ENCODE measurements at places on chromosomes 13 and 19. TPM values are rescaled to one million over a fixed set of nuclear protein-coding genes. Genes with fewer than 3 reads are reported as not detected.

- no peaks in the 10 kb centered on the region for H3K27me3 ChIP-seq
- no peak for DNase-seq
- H3K36me3 ChIP-seq = peaks cover 23% of the 10 kb centered on the region
These were observed 36.0 kb downstream of the BICRA start for GRCh38 chr19:47644743-47645482.

DNA sequence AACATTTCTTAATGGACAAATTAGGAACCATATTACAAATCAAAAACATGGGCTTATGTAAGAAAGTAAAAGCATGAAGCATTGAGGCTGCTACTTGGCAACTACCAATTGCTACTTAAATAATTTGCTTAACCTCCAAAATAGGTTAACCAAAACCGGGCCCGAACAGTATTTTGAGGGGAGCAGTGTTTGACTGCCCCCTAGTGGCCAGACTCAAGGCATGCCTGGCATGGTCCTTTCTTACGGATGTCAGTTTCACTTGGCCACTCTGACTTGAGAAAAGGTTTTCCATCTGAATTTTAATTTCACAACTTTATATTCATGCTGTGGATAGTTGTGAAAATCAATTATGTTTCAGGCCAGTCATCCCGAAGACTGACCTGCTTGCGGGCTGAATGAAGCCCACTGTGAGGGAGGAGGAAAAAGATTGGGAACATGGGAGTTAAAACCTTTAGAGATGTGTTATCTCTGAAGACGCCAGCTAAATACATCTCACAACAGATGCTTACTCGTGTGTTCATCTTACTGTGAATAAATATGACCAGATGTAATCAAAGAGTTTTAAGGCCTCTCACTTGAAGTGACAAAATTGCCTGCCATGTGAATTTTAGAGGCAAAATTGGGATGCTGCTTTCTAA lies 2.9 kb downstream of the RXFP2 start:
- no peaks in the 10 kb centered on the region for H3K27me3 ChIP-seq
- no peaks in the 10 kb centered on the region for H3K4me1 ChIP-seq
- H3K27ac ChIP-seq = no peak overlapping the region
- H3K36me3 ChIP-seq = no peaks in the 10 kb centered on the region
- H3K4me3 ChIP-seq = no peak overlapping the region

- H3K4me1 ChIP-seq = peaks cover 7% of the 10 kb centered on the region
- H3K27ac ChIP-seq = no peak within 1 kb of the TSS
- no peak for DNase-seq
- H3K4me3 ChIP-seq = peak within 1 kb of the TSS; percentile 73
These were observed at the start of gene AMER2 for GRCh38 chr13:25171517-25172302. TSS of gene AMER2 (minus strand) at chr13:25172288. CDS start at chr13:25171619, 669 bp downstream.

DNA sequence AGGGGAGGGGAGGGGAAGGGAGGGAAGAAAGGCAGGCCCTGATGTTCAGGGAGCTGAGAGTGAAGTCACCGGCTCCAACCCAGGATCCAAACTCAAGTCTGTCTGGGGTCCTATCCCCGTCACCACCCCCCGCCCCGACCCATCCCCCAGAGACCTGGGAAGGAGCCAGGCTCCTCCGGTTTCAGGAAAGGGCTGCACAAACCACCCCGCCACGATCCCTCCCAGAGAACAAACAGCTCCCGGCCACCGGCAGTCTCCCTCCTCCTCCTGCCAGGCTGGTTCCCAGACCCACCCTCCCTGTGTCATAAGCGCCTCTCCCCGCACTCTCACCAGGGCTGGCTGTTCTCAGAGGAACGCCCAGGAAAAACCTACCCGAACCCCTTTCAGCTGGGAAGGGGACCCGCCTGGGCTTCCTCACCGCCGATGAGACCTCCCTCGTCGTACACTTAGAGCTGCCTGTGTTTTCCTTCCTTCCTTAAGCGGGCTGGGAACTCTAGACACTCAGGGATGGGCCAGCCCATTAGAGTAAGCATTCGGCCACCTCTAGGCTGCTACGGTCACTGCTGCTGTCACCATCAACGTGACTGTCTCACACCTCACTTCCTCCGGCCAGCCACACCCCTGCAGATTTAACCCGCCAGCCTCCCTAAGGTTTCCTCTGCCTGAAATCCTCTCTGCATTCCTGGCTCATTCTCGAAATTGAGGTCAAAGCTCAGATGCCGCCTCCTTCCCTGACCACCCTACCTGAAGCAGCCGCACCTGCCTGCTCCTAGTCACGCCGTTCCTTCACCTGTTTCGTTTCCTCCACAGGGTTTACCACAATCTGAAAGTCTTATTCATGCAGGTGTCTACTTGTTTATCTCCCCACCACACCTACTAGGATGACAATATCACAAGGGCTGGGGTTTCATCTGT lies 6.3 kb upstream of the RDH13 start:
- no peak overlapping the region for H3K27ac ChIP-seq
- peaks cover 4% of the 10 kb centered on the region for H3K4me1 ChIP-seq
- DNase-seq = peak; percentile 86
- peaks cover 37% of the 10 kb centered on the region for H3K27me3 ChIP-seq
- H3K4me3 ChIP-seq = peak overlapping the region; percentile 82

- H3K36me3 ChIP-seq = peaks cover 19% of the 10 kb centered on the region
- no peaks in the 10 kb centered on the region for H3K27me3 ChIP-seq
- H3K27ac ChIP-seq = no peak overlapping the region
- no peak for DNase-seq
These were observed 6.3 kb upstream of the RAX2 start for GRCh38 chr19:3778104-3778867.

DNA sequence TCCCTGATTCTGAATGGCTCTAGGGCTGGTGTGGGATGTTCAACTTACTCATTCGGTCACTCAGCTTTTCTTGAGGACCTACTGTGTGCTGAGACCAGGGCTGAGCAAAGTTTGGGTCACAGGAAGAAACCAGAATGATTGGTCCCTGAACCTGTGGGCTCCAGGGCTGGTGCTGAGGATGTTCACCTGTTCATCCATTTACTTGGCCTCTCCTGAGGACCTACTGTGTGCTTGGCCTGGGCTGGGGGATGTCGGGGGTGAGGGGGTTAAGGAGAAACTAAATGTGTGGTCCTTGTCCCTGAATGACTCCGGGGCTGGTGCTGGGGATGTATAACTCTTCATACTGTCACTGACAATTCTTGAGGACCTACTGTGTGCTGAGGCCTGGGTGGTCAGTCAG lies 10.3 kb downstream of the ZNF835 start:
- no peaks in the 10 kb centered on the region for H3K27me3 ChIP-seq
- H3K36me3 ChIP-seq = peaks cover 24% of the 10 kb centered on the region
- H3K27ac ChIP-seq = no peak overlapping the region
- H3K4me1 ChIP-seq = no peaks in the 10 kb centered on the region
- no peak for DNase-seq
- H3K4me3 ChIP-seq = no peak overlapping the region

- no peaks in the 10 kb centered on the region for H3K36me3 ChIP-seq
- H3K27me3 ChIP-seq = no peaks in the 10 kb centered on the region
- no peaks in the 10 kb centered on the region for H3K4me1 ChIP-seq
- H3K27ac ChIP-seq = no peak overlapping the region
These were observed 36.2 kb downstream of the C13orf46 start for GRCh38 chr13:113937527-113938180.

DNA sequence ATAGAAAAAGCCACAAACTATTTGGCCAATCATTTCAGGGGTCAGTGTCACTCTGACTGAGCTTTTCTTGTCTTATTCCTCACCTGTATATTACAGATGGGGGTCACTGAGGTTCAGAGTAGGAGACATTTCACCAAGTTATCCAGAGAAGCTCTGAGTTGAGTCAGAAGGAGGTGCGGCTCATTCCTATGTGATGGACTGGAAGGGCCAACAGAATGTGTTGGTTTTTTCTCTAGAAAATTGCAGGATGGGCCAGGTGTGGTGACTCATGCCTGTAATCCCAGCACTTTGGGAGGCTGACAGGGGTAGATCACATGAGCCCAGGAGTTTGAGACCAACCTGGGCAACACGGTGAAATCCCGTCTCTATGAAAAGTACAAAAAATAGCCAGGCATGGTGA lies 24.5 kb upstream of the ZNF83 start:
- H3K36me3 ChIP-seq = peaks cover 11% of the 10 kb centered on the region
- no peak for DNase-seq
- H3K27ac ChIP-seq = no peak overlapping the region
- H3K27me3 ChIP-seq = no peaks in the 10 kb centered on the region

DNA sequence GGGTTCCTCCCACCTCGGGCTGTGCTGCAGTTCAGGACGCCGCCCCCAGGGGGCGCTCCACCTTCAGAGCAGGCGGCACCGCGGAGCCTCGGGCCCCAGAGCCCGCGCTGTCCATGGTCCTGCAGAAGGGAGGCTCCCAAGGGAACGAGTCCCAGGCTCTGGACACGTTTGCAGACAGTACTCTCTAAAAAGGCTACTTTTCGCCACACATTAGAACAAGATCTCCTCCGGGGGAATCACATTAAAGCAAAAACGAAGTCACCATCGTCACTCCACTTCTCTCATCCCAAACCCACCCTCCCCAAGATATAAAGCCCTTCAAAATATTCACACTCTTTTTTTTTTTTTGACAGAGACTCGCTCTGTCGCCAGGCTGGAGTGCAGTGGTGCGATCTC lies 4.6 kb upstream of the SIGLEC10 start:
- no peaks in the 10 kb centered on the region for H3K36me3 ChIP-seq
- peak overlapping the region; percentile 49 for H3K4me3 ChIP-seq
- no peak overlapping the region for H3K27ac ChIP-seq
- no peaks in the 10 kb centered on the region for H3K4me1 ChIP-seq
- peak; percentile 90 for DNase-seq

DNA sequence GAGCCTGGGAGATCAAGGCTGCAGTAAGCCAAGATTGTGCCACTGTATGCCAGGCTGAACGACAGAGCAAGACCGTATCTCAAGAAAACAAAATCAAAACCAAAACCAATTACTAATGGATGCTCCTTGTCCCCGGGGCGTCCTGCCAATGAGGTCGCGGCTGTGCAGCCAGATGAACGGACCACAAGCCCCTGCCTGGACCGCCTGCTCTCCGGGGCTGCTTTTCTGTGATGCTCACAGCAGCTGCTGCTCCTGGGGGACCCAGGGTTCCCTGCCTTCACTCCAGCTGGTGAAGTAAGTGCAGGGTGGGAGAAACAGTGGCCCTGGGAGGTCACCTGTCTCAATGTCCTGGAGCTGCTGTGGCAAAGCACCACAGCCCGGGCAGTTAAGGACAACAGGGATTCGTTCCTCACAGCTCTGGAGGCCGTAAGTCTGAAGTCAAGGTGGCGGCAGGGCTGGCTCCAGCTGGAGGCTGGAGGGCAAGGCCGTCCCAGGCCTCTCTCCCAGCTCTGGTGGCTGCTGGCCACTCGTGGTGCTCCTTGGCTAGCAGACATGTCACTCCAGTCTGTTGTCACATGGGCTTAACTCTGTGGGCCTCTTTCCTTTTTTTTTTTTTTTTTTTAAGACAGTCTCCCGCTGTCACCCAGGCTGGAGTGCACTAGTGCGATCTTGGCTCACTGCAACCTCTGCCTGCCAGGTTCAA lies 10.1 kb downstream of the COPE start:
- H3K4me3 ChIP-seq = no peak overlapping the region
- no peak overlapping the region for H3K27ac ChIP-seq
- H3K4me1 ChIP-seq = no peaks in the 10 kb centered on the region
- H3K36me3 ChIP-seq = peaks cover 9% of the 10 kb centered on the region
- DNase-seq = no peak

DNA sequence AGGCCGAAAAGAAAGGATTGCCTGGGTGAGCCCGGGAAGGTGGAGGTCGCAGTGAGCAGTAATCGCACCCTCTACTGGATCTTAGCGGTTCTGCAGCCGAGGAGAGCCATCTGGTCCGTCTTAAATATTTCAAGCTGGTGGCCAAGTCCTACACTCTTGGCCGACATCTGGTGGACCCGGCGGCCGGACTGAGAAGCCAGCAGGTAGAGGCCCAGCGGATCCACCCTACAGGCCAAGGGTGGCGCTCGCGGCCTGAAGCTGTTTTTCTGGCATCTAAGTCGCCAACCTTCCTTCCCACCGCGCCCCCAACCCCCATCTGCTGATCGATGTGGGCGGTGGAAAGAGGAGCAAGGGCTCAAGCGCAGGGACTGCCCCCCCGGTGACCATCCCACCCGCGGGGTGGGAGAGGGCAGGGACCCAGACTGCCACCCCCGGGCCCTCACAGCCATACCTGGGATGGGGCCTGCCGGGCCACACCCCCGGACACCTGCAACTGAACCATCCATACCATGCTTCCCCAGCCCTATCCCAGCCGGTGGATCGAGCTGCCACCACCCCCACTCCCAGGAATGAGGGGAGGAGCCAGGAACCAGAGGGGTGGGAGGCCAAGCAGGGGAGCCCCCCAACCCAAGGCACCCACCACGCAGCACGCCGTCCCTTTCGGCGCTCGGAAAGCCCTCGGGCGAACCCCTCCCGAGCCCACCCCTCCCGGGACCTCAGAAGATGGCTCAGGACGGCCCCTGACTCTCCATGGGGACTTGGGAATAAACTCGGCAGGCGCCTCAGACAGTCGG lies 46.3 kb upstream of the ZNF730 start:
- DNase-seq = peak; percentile 43
- no peak overlapping the region for H3K4me3 ChIP-seq
- H3K27me3 ChIP-seq = no peaks in the 10 kb centered on the region
- no peak overlapping the region for H3K27ac ChIP-seq

- no peaks in the 10 kb centered on the region for H3K27me3 ChIP-seq
- no peak for DNase-seq
- H3K4me3 ChIP-seq = no peak overlapping the region
- no peak overlapping the region for H3K27ac ChIP-seq
- H3K4me1 ChIP-seq = no peaks in the 10 kb centered on the region
- H3K36me3 ChIP-seq = no peaks in the 10 kb centered on the region
These were observed 541.1 kb downstream of the EFNB2 start for GRCh38 chr13:105994340-105994739.

DNA sequence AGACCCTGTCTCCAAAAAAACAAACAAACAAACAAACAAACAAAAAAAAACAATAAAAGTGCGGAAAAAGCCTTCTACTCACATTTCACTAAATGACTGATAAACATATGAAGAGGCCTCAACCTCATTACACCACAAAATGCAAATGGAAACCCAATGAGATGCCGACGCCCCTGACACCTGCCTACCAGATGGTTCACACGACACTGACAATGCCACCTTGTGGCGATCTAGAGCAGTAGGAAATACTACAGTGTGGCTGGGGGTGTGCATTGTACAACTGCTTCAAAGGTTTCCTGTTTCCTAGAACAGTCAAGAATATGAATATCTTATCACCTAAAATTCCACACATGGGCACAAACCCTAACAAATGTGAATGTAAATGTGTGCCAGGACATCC lies 14.0 kb downstream of the SCGB2B2 start:
- H3K27me3 ChIP-seq = no peaks in the 10 kb centered on the region
- no peaks in the 10 kb centered on the region for H3K4me1 ChIP-seq
- no peak overlapping the region for H3K4me3 ChIP-seq
- peaks cover 4% of the 10 kb centered on the region for H3K36me3 ChIP-seq
- H3K27ac ChIP-seq = no peak overlapping the region

DNA sequence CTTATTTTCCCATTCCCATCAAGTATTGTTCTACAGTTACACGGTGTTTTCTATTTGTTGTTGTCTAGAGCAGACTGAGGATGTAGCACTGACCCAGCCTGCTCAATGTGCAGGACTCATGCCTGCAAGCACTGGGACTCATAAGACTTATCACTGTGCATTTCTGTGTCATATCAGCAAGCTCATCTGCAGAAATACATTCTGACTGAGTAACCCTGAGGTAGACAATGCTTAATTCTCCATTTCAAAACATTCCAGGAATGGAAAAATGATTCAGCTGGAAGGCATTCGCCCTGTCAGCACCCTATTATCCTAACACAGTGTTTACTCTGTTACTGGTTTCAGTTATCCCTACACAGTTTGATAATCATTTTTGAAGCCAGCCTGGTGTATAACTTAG lies 2506.4 kb downstream of the PCDH9 start:
- H3K36me3 ChIP-seq = no peaks in the 10 kb centered on the region
- H3K27me3 ChIP-seq = no peaks in the 10 kb centered on the region
- no peak for DNase-seq
- H3K27ac ChIP-seq = peak overlapping the region; percentile 23
- H3K4me3 ChIP-seq = no peak overlapping the region

Gene ZNF606
- 13.4 TPM for total RNA-seq

Gene RAB3A
- 6.8 TPM for total RNA-seq

Gene LRRC63
- not detected for total RNA-seq

Gene ZNF345
- total RNA-seq = 5.5 TPM

Gene ZNF610
- total RNA-seq = 6.4 TPM

Gene GPALPP1
- 20.3 TPM for total RNA-seq
